Breast epithelium (tissue), 4 donors: ENCODE measurements at places on chromosomes 1 and 21. TPM values are rescaled to one million over a fixed set of nuclear protein-coding genes. Genes with fewer than 3 reads are reported as not detected.

GPR153 gene
- total RNA-seq = 5.4 TPM

- DNase-seq = no peak
Observed at GRCh38 chr1:233443040-233443760, 115.7 kb downstream of the MAP3K21 start.

GRCh38 chr1:183757061-183757460 is 47.9 kb upstream of the RGL1 start:
- DNase-seq = no peak

GRCh38 chr1:7320661-7321060 is 450.4 kb upstream of the VAMP3 start:
- DNase-seq = no peak

DNA sequence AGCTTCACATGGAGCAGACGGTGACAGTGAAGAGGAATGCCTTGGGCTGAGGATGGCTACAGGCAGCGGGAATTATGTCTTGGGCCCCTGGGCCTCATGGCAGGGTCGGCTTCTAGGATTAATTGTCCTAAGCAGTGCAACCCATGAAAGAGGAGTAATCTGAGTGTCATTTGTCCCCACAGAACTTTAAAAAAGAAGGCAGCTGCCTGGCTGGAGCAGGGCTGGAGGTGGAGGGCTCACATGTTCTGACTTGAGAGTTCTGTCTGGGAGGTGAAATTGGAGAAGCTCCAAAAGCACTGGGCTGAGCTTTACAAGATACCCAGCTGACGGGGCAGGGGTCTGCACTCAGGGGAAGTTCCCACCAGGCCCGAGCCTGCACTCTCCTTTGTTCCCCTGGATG is 22.6 kb downstream of the CACNA1S start:
- no peak for DNase-seq

LRRC71 gene
- not detected for total RNA-seq

DNA sequence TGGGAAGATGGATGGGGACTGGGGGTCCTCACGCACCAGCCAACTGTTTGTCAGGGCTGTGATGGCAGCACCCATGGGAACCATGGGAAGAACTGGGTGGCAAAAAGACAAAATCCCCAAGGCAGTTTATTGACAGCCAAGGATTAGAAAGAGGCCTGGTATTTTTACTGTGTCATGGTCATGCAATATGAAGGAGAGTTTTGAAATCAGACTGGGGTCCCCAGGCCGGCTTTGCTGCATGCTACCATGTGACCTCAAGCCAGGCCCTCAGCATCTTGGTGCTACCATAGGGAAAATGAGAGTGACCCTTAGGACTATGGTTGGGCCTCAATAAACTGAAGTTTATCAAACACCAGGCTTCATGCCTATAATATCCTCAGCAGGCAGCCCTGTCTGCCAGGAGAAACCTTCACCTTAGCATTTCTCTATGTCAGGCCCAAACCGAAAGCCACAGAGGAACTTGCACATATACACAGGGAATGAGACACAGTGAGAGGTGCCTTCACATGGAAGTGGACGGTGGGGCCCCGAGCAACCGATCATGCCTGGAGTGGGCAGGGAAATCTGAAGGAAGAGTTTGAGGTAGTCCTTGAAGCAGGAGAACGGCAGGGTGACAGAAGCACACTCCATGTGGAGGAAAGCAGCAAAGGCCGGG is 203.2 kb downstream of the HIVEP3 start:
- no peak for DNase-seq

DNA sequence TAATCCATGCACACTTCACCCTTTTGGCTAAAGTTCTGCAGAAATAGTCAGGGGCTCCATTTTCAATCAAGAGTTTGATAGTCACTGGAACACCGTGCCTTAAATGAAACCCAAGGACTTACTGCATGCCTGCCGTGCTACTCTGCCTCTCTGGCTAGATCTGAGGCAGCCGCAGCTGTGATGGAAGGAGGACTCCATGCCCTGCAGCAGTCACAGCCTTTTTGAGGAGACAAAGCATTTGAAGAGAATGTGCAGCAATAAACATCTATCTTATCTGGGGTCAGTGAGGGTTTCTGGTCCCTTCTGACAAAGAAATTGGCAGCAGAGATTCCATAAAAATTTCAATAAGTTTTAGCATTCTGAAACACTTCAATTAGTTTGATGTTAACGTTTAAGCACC is 78.0 kb downstream of the BCAR3 start:
- DNase-seq = no peak

GRCh38 chr1:53891678-53892077 is 2.1 kb upstream of the YIPF1 start:
- no peak for DNase-seq

- no peak for DNase-seq
Observed at GRCh38 chr1:62687421-62687902, 724 bp downstream of the DOCK7 start.

GRCh38 chr1:87790756-87791155 is 462.1 kb downstream of the LMO4 start:
- DNase-seq = no peak

USH2A gene
- not detected for total RNA-seq

DNA sequence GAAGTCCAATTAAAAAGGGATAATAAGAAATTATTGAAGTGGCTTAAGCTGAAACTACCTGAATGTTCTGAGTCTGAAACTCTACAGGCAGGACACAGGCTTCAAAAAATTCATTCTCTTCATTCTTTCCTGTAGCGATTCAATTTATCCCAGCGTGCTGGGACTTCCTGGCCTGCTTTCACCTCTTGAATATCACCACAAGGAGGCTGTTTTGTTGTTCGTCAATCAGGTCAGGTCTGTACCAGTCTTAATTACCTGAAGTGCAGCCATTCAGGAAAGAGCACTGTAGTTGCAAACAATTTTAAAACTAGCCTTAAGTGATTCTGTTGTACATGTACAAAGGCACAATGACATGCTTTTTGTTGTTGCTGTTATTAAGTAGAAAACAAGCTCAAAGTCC is 38.4 kb downstream of the FYB2 start:
- no peak for DNase-seq

- DNase-seq = no peak
Observed at GRCh38 chr21:34548781-34549376, 36.9 kb upstream of the KCNE1 start.

C8B gene
- total RNA-seq = not detected

DNA sequence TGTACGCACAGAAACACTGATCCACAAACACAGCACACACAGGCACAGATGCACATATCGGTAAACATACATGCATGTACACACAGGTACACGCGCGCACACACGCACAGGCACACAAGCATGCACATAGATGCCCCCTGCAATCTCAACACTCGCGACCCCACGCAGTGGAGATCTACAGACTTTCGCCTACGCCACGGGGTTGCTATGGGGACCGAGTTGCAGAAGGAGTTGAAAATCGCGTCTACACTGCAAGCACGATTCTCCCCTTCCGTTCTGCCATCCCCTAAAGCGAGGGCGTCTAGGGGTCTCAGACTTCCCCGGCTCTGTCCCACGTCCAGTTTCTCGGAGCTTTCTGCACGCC is 826 bp downstream of the TRIM17 start:
- no peak for DNase-seq

RNF186 gene
- total RNA-seq = not detected

GRCh38 chr1:196467230-196467925 is 140.9 kb downstream of the KCNT2 start:
- DNase-seq = no peak

DNA sequence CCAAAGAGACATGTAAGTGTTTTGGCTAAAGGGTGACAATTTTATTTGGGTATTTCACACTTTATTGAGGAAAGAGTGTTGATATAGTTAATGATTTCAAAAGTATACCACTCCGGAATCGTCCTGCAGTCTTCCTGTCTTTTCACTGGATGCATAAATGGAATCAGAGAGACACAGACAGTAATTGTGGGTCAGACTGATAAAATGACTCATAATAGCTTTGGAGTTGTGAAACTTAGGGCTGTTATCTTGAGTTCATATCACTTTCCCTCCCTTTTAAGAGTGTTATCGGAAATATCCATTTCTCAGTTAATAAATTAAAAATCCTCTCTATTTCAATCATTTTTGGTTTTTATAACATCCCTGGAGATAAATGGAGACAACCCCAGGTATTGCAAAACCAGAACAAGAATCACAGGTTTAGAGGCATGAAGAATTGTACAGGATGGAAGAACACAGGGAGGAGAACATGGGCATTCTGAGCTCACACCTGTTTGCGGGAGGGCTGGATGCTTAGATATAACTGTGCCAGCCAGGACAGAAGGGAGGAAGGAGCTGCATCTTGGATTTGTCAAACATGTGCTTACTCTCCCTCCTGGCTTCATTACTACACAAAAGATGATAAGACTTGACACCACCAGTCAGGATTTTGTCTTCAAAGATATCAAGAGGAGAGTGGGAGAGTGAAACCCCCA is 185.4 kb downstream of the LMO4 start:
- no peak for DNase-seq

CLCA1 gene
- total RNA-seq = not detected

GRCh38 chr1:228938537-228938901 is 203.2 kb downstream of the RHOU start:
- DNase-seq = no peak
